ENCODE measurements at places on chromosomes 1 and 21.

GRCh38 chr1:68473060-68473459 lies 23.3 kb upstream of the RPE65 start:
- DNase-seq, result no peak

GRCh38 chr1:25011943-25012638 lies 82.0 kb upstream of the RUNX3 start:
- DNase-seq, result no peak

DNA sequence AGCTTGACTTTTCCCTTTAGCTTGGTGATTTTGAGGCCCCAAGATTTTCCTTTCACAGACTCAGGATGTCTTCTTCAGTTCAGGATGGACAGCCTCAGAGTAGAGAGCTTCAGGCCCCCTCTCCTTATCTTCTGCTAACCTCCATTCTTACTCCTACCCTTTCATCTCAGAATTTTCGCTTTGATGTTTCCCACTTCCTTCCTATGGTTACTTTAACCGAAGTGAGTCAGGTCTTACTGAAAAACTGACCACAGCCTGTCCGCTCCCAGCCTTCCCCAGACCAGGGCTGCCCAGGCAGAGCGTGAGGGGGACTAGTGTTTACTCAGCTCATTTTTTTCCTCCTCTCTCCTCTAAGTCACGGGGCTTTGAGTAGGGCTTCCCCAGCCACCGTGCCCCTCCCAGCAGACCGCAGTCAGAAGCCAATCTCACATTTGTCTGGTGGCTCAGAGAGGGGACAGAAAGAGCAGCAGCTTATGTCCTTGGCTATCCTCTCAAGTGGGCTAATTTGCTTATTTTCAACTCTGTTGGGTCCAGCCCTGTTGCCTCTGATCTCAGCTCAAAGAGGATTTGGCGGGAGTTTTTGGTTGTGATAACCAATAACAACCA lies 4.2 kb upstream of the IL19 start:
- DNase-seq, result no peak

- no peak for DNase-seq
These were observed 54.2 kb upstream of the ETS2 start for GRCh38 chr21:38751379-38752050.

DNA sequence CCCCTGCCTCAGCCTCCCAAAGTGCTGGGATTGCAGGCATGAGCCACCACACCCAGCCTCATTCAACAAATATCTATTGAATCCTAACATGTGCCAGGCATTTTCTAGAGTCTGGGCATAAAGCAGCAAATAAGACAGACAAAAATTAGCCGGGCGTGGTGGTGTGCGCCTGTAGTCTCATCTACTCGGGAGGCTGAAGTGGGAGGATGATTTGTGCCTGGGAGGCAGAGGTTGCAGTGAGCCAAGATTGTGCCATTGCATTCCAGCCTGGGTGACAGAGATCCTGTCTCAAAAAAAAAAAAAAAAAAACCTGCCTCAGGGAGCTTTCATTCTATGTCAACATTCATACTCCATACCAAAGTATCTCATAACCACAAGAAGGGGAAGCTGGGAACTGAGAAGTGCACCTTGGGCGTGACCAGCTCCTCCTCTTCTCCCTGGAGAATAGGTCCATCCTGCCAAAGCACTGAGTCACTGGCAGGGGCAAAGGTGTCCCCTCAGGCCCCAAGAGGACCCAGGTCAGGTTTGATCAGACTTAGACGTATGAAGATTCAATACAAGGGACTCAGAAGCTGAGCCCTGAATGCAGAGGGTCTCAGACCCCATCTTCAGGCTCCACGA lies 36.8 kb upstream of the PPP1R15B start:
- DNase-seq, result no peak

DNA sequence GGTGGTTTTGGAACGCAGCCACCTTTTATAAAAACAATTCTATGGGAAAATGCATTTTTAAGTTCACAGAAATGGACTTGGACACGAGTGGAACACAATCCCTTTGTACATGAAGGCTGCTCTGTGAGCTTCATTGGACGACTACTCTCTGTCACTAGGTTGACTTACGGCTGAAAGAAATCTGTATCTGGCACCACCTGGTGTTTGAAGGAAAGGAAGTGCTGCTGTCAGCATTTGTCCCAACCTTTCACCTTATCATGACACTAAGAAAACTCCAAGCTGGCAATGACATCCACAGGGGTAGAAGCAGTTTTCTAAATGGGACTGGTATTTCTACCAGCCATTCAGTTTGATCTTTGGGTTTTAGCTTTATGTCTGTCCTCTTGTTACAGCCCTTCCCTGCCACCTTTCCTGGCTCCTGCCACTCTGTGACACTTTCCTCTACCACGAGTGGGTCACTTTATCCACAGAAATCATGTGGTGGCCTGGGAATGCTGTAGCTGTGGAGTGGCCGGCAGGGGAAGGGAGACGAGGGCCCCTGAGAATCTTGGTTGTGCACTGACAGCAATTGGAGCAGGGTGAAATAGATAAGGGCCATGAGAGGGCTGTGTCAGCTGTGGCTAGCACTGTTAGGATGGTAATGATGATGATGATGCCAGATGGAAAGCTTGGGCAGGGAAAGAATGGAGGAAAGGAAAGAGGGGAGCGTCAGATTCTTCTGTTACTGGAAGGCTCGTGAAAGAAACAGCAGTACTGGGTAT lies 85.2 kb downstream of the TBX19 start:
- no peak for DNase-seq

- DNase-seq, result no peak
These were observed 107.1 kb upstream of the TTC34 start for GRCh38 chr1:2908561-2908960.

DNA sequence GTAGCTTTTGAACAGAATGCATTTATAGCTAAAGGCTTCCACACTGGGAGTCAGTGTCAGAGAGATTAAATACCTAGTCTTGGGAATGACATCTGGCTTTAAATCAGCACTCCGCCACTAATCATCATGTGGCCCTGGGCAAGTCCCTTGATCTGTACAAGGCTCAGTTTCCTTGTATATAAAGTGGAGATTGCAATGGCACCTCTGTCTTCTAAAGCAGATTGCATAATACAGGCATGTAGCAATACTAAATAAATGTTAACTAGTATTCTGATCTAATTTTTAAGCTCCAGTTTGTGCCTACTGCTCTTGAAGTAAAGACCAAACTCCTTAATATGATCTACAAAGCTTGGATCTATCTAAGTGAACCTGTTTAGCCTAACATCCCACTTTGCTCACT lies 249.4 kb downstream of the PLPP3 start:
- no peak for DNase-seq

- no peak for DNase-seq
These were observed 8.2 kb upstream of the TTLL10 start for GRCh38 chr1:1165485-1165884.

DNA sequence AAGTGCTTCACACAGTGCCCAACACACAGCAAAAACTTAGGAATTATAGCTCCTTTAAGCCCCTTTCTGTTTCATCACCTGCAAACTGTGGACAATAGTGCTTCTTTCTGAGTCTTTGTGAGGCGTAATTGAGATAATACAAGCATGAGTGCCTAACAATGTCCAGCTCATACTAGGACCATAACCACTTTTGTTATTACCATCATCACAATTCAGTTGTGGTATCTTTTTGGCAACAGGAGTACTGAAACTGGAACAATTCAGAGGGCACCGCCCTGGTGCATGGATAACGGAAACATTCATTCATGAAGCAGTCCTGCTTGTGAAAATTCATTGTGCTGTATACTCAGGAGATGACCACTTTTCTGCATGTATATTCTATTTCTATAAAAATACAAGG lies 18.2 kb downstream of the DNAJC11 start:
- no peak for DNase-seq

GRCh38 chr1:209583408-209583807 lies at the start of gene CAMK1G:
Gene CAMK1G (plus strand): TSS chr1:209583714. CDS start chr1:209594984, 11,270 bp downstream.
- no peak for DNase-seq

GRCh38 chr1:65541865-65542264 lies 121.4 kb downstream of the LEPR start:
- no peak for DNase-seq

GRCh38 chr1:225876900-225877510 lies 5.2 kb downstream of the TMEM63A start:
- DNase-seq, result no peak

GRCh38 chr1:12372180-12372579 lies 142.3 kb downstream of the VPS13D start:
- no peak for DNase-seq

DNA sequence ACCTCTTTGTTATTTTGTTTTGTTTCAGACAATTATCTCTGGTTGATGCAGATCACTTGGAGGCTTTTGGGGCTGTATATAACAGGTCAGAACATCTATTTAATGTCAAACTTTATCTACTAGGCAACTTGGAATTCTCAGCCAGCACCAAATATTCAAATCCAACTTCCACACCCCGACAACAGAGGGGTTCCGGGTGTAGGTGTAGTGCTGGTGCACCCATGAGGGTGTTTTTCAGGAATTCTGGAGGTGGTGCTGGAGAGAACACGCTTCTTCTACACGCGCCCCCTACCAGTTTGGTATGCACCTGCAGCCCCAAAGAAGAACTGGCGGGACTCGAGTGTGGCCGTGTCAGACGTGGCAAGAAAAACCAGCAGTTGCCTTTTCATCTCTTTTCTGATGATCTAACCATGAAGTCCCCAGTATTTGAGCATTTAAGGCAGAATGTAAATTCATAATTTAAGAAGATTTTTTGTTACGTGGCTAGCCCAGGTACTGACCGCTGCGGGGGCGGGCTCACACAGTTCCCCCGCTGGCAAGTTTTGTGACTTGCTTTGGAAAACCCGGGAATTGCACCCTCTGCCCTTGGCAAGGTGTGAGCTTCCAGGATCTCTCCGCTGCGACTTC lies 462 bp upstream of the TLCD4 start:
- peak; percentile 25 for DNase-seq

GRCh38 chr1:232018231-232019025 lies 391.8 kb downstream of the DISC1 start:
- DNase-seq, result no peak

DNA sequence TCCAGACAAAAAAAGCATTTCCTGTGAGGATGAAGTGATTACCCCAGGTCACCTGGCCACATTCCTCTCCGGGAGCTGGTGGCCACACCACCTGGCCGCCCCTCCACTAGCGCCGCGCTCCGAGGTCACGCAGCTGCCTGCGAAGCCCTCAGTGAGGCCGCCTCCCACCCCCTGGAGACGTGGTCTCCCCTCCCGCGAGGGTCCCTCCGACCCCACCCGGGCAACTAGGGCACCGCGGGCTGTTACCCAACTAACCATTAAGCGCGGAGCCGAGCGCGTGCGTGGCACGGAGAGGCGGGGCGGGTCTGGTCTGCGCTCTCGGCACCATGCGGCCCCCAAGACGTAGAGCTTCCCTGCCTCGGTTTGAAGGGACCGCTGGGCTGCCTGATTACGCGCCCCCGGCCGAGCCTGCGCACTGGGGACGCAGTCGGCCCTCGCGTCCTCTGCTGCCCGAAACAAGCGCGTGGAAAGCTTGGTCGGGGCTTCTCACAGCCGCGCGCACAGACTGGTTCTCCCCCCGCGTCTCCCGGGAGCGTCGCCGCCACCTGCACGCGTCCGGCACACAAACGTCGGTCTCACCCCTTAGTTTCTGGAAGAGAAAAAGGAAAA lies 106.5 kb downstream of the SLC16A1 start:
- no peak for DNase-seq

- no peak for DNase-seq
These were observed 7.9 kb upstream of the DISC1 start for GRCh38 chr1:231618609-231619256.

- no peak for DNase-seq
These were observed 60.3 kb downstream of the UBE2T start for GRCh38 chr1:202281316-202282024.

GRCh38 chr1:162667381-162668080 lies 35.3 kb downstream of the DDR2 start:
- DNase-seq, result no peak

DNA sequence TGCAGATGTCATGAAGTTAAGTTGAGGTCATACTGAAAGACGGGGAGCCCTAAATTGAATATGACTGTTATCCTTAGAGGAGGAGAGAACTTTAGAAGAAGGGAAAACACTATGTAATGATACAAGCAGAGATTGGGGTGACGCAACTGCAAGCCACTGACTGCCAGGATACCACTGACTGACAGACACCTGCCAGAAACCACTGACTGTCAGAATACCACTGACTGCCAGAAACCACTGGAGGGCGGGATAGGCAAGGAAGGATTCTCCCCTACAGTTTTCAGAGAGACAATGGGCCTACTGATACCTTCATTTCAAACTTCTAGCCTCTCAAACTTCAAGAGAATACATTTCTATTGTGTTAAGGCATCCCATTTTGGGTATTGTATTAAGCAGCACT lies 388.7 kb downstream of the USH2A start:
- no peak for DNase-seq

Measured in NCI-H2081 treated with DMSO at 0.1 percent for 48 hours (cell line).